ENCODE measurements at places on chromosomes 1 and 21.

GRCh38 chr1:178513278-178513983 is 522 bp downstream of the TEX35 start:
- DNase-seq: no peak

- DNase-seq: no peak
Observed at GRCh38 chr1:107061886-107062285, 5.4 kb downstream of the PRMT6 start.

- DNase-seq: no peak
Observed at GRCh38 chr1:39301606-39302005, 97.1 kb downstream of the MACF1 start.

- no peak for DNase-seq
Observed at GRCh38 chr1:37038227-37039093, 4.1 kb upstream of the GRIK3 start.

DNA sequence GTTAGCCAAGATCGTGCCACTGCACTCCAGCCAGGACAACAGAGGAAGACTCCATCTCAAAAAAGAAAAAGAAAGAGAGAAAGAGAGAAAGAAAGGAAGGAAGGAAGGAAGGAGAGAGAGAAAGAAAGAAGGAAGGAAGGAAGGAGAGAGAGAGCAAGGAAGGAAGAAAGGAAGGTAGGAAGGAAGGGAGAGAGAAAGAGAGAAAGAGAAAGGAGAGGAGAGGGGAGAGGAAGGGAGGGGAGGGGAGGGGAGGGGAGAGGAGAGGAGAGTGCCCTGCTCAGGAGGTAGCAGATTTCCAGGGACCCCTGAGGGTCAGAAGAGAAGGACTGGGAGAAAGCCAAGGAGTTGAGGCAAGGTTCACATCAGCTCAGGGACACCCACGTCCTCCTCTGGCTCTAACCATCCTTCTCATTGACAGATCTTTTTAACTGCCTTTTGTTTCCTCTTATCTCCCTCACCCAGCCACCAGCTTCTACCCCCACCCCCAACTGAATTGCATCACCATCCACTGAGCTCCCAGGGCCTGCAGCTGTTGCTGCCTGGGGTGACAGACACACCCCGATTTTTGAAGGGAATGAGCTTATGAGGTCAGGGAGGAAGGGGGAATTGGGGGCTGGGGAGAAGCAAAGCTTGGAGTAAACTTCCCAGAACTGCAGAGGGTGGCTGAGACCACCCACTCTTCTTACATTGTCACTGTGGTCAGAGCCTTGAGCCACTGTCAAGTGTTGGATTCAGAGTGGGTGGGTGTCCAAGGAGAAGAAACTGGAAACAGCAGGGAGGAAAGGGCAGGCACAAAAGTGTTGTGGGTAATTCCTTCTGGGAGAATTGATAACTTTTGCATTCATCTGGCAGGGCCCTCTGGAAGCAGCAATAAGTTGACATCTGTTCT is 91.6 kb downstream of the GLUL start:
- no peak for DNase-seq

GRCh38 chr1:31828341-31828740 is 12.5 kb upstream of the SPOCD1 start:
- no peak for DNase-seq

DNA sequence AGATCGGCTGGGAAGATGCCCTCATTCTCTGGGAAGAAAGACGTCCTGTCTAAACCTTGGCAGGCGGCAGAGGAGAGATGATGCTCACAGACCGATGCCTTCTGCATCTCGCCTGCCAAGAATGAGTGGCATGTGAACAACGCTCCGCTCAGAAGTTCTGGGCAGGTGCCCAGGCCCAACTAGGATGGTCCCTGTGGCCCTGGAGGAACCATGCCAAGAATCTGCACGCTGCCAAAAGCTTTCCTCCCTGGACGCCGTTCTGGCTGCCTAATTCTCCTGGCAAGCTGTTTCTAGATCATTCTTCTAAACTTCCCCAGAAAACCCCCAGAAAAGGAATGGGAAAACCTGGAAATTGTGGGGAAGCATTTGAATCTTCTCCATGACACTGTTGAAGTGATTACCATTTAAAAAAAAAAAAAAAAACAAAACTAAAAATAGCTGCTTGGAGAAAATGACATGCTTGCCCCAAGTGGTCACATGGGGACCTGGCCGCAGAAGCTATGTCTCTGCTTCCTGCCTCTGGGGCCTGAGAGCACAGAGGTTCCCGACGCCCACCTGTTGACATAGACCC is 440.9 kb downstream of the PRDM2 start:
- DNase-seq: no peak

- DNase-seq: no peak
Observed at GRCh38 chr1:1776672-1777582, 1.3 kb downstream of the NADK start.

GRCh38 chr1:29592731-29593130 is 356.4 kb downstream of the PTPRU start:
- no peak for DNase-seq

GRCh38 chr1:66240491-66241484 is 293.2 kb upstream of the SGIP1 start:
- no peak for DNase-seq

DNA sequence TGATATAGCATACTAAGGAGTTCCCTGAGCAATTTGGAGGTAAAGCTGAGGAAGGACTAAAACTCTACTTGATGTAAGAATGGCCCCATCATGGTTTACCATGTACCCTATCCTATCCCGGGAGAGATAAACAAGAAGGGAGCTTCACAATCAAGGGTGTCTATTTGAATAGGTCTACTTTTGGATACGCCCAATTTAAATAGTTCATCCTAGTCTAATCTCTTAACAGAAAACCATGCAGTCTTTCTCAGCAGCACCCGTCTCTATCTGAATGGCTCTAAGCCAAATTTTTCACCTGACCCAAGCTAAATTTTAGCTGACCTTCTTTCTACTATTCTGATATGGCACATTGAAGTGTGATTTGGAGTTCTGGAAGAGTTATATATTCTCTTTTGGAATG is 122.0 kb downstream of the TNNI3K start:
- no peak for DNase-seq

Measured in stimulated activated CD4-positive, alpha-beta T cell treated with anti-CD3 and anti-CD28 coated beads, Interleukin-2, amount 100 ng/mL, for 24 hours (primary cell).